ENCODE measurements at places on chromosomes 12 and 14.

DNA sequence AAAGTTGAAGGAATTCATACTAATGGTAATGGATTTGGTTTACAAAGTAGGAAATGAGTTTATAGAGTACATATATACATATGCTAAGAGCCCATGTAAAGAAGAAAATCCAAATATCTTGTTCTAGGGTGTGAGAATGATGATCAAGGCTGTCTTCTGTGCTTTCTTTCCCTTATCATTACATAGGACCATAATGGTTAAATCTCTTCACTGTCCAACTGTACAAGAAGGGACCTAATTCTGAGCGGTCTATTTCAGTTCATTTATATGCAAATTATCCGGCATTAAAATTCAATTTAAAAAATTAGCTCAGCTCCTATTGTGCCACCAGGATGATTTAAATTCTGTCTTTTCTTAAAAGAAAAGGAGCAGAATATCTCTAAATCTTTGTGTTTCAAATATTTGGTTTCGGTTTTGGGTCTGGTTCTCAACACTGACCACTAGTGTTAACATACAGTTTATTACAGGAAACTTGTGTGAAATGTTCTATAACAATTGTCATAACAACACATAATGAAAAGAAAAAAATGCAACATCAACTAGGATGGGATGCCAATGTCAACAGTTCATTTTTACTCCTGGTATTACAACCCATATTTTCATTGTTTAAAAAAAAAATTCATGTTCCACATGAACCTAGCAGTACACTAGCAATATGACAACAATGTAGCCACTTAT is 16.8 kb downstream of the OR4K1 start:
- no peak for DNase-seq

GRCh38 chr12:1174659-1175058 is 183.6 kb downstream of the ERC1 start:
- DNase-seq = no peak

- no peak for DNase-seq
Observed at GRCh38 chr14:100617410-100618317, 30.4 kb upstream of the BEGAIN start.

DNA sequence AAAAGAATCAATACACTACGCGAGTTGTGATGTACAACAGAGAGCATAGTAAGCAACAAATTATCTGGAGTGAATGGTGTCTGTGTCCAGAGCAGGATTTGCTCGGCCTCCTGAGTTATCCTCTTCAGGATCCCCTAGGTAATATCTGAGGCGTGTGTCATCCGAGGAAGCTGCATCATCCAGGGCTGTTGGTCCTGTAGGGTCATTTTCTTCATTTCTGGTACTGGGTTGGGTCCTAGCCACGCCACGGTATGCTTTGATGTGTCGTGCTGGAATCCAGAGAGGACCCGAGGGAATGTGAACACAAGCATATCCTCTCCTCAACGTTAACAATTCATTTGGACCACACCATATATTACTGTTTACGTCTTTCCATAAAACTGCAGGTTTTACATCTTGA is 19.0 kb upstream of the CLEC4E start:
- no peak for DNase-seq

DNA sequence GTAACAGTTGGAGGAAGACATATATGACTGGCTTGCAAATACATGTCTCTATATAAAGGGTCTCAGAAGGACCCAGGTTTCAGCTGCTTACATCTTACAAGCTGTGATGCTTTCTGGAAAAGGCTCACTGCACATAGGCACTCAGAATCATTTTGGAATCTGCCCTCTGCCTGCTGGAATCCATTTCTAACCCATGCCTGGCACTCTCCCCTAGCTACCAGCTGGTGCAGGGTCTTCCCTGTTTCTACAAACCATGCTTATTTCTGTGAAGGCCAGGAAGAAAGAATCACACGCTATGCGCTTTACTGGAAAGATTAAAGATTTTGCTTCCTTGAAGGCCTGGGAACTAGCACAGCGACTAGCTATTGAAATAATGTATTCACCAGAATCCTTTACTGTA is 151.3 kb downstream of the DICER1 start:
- no peak for DNase-seq

DNA sequence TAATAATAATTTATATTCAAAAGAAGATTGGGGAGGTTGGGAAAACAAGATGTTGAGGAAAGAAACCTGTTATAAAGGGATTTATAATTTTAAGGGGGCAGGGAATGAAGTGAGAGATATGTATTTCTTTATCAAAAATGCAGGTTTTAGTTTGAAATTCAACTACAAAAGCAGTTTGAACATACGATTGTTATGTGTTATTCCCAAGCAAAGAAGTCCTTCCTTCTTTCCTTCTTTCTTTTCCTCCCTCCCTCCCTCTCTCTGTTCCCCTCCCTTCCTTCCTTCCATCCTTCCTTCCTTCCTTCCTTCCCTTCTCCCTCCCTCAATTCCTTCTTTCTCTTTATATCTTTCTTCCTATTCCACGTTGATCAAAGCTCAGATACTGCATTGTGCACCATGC is 173.3 kb downstream of the NOVA1 start:
- DNase-seq = no peak

GRCh38 chr12:38516418-38516817 is 199.8 kb downstream of the ALG10B start:
- no peak for DNase-seq

DNA sequence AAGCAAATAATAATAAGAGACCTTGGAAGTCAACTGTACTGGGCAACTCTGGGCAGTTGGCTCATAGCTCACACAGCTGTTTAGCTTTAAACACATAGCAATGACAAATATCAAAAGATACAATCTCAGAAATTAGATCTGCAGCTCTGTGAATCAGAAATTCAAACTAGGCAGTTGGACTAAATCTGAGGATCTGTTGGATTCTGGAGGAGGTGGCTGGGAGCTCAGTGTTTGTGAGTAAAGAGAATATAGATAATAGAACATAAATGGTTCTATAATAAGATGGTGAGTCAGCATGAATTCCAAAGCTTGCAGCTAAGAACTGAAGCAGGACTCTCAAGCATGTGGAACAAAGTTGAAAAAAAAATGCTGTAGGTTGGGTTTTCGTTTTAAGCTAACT is 1949.4 kb upstream of the SEL1L start:
- DNase-seq = no peak

DNA sequence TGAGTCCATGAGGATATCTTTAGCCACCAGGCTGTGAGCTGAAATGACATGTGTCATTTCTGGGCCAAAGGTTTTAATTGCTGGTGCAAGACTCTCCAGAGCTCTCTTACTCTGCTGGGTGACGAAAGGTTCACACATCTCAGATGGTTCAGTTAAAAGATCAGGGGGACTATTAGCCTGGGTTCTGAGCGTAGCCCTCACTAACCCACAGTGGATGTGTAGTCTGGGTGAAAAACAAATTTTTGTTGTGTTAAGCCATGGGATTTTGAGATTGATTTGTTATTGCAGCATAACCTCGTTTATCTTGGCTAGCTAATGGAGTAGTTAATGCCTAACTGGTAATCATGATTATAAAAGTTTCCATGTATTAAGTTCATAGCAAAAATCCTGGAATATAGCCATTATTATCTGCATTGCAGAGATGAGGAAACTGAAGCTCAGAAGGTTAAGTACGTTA is 251.5 kb downstream of the RMST start:
- DNase-seq = no peak

GRCh38 chr12:12807970-12808702 is 5.0 kb upstream of the DDX47 start:
- no peak for DNase-seq

- DNase-seq = no peak
Observed at GRCh38 chr12:130345292-130345691, 7.6 kb downstream of the PIWIL1 start.

DNA sequence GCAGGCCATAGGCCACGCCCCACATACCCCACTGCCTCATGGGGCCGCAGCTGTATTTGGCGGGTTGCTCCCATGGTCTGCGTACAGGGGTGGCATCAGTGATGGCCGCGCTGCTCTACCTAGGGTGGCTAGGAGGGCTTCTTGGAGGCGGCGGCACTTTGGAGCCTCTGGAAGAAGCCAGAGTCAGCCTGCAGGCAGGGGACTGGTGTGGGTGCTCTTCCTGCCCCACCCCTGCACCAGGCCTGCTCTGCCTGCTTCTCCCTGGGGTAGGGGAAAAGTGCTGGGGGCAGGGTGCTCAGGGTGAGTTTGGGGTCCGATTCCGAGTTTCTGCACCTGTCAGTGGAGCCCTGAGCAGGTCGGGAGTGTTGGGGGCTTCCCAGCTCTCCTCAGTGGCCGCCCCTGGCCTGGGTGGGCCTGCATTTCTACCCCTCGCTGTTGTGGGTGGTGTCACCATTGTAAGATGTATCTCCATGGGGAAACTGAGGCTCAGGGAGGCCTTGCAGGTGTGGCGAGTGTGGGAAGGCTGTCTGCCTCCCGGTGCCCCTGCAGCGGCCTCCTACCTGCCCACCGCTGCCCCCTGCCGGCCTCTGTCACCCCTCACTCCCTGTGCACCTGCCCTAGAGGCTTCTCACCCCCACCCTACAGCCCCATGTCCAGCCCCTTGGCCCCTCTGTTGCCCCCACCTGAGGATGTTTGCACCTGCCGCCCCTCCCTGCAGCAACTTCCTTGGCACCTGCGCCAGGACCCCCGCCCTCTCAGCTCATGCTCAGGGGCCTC is 5.5 kb downstream of the CEP170B start:
- DNase-seq = no peak

- DNase-seq = no peak
Observed at GRCh38 chr12:67721248-67721647, 72.7 kb downstream of the DYRK2 start.

- DNase-seq = no peak
Observed at GRCh38 chr14:33120966-33121365, 182.3 kb downstream of the NPAS3 start.

DNA sequence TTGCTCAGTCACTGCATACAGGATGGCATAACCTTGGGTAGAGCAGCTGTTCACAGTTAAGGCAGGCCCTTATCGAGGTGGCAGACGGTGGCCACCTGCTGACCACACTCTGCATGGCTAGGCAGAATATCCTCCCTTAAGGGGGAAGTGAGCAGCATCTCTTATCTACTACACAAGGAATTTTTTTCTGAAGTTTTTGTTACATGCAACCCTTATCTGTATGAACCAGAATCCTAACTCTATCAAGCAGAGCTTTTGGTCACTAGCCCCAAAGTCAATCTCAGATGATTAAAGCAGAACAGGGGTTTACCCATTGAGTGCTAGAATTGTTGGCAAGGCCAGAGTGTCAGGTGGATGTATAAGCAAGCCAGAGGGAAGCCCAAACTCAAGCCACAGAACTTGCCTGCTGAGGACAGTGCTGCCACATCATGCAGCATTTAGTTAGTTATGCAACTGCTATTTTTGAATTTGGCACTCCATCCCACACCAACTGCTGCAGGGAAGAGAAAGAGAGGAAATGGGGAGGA is 192.8 kb downstream of the TBX5 start:
- DNase-seq = no peak

GRCh38 chr12:119842380-119842779 is 34.7 kb downstream of the CIT start:
- DNase-seq = no peak

DNA sequence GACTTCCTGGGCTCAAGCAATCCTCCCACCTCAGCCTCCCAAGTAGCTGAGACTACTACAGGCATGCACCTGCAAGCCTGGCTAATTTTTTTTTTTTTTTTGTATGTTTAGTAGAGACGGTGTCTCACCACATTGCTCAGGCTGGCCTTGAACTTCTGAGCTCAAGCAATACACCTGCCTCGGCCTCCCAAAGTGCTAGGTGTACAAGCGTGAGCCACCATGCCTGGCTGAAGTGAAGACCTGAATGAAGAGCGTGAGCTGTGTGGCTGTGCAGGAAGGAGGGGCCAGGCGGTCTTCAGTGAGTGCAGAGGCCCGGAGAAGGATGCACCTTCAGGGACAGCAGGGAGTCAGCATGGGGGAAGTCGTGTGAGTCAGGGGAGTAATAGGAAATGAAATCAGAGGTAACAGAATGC is 14.9 kb upstream of the NFKBIA start:
- DNase-seq = no peak
